ENCODE measurements at places on chromosomes 1 and 21.

- no peak for DNase-seq
Observed at GRCh38 chr1:154605534-154605933, 2.5 kb downstream of the ADAR start.

DNA sequence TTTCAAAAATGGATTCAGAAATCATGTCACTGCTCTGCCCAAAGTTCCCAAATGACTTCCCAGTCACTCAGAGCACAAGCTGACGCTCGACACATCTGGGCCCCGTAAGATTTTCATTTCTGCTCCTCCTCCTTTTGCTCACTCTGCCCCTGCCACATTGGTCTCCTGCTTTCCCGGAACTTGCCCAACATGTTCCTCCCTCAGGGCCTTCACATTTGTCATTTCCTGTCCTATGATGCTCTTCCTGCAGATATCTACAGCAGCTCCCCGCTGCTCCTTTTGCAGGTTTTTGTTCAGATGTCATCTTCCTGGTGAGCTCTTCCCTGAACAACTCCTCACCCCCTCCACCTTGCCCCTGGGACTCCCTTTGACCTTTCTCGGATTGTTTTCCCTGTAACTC is 58.5 kb upstream of the IVNS1ABP start:
- no peak for DNase-seq

DNA sequence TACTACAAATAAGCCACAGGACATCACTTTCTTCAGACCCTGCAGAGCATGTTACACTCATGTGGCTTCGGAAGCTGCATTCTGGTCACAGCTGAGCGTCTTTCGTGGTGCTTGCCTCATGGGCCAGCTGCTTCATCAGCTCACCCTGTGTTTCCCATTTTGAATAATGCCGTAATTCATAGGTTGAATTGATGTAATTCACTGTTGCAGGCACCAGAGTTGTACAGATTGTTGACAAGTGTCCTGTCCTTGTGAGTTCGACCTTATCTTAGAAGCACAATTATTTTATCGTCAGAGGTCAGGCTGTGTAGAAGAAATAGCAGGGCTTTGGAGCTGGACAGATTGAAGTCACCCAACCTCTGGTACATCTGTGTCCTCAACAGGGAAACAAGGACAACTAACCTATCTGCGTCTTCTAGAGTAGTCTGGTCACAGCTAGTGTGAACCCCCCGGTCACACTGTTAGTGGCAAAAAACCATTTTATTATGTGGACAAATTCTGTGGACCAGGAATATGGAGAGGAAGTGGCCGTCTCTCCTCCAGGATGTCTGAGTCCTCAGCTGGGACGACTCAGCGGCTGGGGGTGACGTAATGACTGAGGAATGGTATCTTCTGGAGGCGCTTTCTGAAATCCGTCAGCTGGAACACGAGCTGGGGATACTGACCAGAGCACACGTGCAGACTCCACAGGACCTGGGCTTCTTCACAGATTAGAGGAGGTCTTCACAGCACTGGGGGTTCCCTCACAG is 17.8 kb downstream of the PKNOX1 start:
- peak; percentile 87 for DNase-seq

GRCh38 chr1:219085988-219086387 is 87.7 kb upstream of the LYPLAL1 start:
- DNase-seq = no peak

GRCh38 chr1:94103608-94104007 is 17.3 kb downstream of the ABCA4 start:
- DNase-seq = no peak

DNA sequence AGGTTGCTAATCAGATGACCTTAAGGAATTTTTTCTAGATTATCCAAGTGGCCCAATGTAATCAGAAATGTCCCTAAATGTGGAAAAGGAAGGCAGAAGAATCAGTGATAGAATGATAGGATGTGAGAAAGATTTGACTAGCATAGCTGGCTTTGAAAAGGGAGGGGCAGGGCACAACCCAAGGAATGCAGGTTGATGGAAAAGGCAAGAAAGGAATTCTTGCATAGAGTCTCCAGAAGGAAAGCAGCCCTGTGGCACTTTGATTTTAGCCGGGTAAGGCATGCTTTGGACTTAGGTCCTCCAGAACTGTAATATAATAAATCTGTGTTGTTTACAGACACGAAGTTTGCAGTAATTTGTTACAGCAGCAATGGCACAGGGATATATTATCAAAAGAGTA is 375.7 kb upstream of the B3GALT2 start:
- DNase-seq = no peak

Data from HFF-Myc (cell line).